ENCODE measurements at places on chromosomes 4 and X.

GRCh38 chrX:40039887-40040286 lies 57.9 kb downstream of the BCOR start:
- DNase-seq = no peak

- DNase-seq = no peak
Observed at GRCh38 chr4:101201421-101201820, 145.9 kb downstream of the PPP3CA start.

DNA sequence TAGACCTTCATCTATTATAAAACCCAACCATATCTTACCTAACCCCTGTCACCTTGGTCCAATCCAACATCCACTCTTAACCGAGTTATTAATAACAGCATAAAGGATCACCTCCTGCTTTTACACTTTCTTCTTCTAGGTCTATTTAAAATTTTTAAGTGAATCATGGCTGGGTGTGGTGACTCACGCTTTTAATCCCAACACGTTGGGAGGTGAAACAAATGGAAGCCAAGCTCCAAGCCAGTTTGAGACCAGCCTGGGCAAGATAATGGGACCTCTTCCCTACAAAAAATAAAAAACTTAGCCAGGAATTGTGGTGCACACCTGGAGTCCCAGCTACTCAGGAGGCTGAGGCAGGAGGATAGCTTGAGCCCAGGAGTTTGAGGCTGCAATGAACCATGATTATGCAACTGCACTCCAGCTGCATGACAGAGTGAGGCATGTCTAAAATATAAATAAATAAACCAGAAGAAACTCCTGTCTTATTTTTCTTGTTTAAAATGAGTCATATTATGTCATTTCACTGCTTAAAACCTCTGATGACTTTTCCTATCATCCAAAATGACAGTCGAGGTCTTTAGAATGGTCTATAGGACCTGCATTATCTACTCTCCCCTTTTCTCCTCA lies 188.4 kb downstream of the GASK1B start:
- DNase-seq = no peak

DNA sequence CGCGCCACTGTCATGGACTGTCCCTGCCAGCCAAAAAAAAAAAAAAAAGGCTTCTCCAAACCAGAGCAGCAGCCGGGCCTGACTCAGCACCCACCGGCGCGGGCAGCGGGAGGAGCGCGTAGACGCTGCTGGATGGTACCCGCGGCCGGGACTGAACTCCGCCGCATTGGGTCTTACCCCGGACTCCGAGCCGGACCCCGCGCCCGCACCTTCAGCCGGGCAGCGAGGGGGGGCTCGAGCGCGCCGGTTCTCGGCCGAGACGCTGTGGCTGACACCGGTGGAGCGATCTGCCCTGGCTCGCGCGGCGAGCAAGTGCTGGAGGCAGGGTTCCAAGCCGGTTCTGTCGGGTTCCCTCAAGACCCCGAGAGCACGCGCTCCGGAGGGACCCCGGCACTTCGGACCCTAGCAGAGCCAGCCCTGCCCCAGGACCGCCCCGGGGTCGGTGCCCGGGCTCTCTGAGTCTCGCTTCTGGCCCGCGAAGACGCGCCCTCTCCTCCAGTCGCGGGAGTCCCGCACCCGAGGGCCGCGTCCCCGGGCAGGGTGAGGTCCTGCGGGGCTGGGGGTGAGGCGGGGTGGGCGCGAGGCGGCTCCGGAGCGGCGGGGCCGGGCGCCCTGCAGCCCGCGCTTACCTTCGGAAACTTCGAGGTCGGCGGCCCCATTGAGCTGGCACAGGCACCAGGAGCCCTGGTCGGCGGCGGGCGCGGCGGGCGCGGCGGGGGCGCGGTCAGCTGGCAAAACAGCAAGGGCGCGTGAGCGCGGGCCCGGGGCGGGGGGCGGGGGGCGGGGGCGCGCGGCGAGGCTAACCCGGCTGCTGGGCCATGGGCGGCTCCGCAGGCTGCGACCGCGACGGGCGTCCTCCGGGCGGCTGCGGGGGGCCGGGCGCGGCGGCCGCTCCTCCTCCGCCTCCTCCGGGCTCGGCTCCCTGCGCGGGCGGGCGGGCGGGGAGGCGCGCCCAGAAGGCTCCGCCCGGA lies 11.8 kb upstream of the MAN2B2 start:
- no peak for DNase-seq

DNA sequence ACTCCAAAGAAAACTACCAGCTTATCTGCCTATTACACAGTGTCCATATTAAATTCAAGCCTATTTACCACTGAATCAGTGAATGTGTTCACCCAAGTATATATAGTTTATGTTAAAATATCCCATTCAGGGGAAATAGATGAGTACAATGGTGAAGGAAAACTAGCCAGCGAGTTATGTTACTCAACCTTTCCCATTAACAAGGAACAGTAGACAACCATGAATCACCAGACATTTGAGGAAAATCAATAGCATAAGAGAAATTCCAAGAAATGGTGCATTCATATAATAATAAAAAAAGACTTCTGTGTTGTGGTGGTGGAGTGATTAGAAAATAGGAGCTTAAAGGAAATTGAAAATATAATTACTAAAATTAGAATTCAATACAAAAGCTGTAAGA lies 21.3 kb downstream of the IQCM start:
- no peak for DNase-seq

- no peak for DNase-seq
Observed at GRCh38 chr4:84050015-84050414, 449.1 kb downstream of the NKX6-1 start.

GRCh38 chrX:53990171-53990570 lies 54.1 kb downstream of the PHF8 start:
- no peak for DNase-seq

DNA sequence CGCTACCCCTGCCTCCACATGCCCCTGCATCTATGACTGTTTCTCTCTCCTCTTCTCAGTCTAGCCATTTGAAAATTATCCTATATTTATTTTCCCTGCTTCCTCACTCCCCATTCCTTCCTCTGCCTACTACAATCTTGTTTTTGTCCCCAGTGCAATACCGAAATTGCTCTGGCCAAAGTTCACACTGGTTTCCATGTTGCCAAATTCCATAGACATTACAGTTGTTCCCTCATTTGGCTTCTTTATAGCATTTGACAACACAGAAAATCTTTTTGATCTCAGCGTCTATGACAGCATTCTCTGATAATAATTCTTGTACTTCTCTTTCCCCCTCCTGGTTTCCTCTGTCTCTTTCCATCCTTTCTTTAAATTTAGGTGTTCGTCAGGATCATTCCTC lies 99.4 kb downstream of the GPR82 start:
- DNase-seq = no peak

DNA sequence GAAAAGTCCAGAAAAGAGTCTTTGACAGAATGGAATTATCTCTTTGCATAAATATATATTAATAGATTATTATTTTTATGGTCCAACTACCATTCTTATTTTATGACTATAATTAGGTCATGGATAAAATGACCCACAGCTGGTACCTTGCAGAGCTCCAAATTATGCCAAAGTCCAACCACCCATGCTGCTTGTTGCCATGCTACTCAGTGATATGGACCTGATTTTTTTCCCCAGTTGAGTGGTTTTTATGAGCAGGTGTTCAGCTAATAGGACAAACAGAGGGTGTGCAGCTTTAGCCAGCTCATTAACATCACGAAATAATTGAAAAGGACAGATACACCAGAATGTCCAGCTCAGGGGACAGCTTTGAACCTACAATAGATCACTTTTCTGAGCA lies 9.7 kb downstream of the HOPX start:
- DNase-seq = no peak
